ENCODE measurements at places on chromosomes 5 and 9. TPM values are rescaled to one million over a fixed set of nuclear protein-coding genes. Genes with fewer than 3 reads are reported as not detected.

F2RL2 gene
- total RNA-seq, result not detected

SV2C gene
- total RNA-seq, result 0.07 TPM

BSPRY gene
- total RNA-seq, result 0.15 TPM

GRCh38 chr5:14309199-14309598 lies 166.1 kb downstream of the TRIO start:
- no peak overlapping the region for H3K4me3 ChIP-seq
- no peaks in the 10 kb centered on the region for H3K4me1 ChIP-seq
- H3K27ac ChIP-seq, result no peak overlapping the region
- no peak for DNase-seq
- no peaks in the 10 kb centered on the region for H3K27me3 ChIP-seq

DNA sequence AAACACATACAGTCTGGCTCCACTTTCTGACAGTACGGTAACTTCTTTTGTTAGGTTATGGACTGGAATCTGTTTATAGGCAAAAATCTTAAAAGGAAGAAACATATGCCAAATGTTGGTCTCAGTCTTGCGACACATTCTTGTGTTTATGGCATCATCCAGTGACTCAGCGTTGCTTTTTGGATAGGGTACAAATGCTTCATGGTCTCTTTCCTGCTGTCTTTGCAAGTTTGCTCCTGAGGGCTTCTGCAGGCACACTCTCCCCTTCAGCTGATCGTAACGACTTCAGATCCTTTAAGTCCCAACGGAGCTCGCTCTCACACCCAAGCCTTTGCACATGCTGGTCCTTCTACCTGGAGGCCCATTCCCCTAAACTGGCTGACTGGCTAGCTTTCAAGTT lies 23.6 kb upstream of the TNFSF8 start:
- no peak overlapping the region for H3K4me3 ChIP-seq
- no peaks in the 10 kb centered on the region for H3K27me3 ChIP-seq
- no peaks in the 10 kb centered on the region for H3K36me3 ChIP-seq
- DNase-seq, result no peak

GRM6 gene
- total RNA-seq, result not detected

- no peak for DNase-seq
- H3K27me3 ChIP-seq, result peaks cover 14% of the 10 kb centered on the region
- no peaks in the 10 kb centered on the region for H3K36me3 ChIP-seq
- H3K4me1 ChIP-seq, result peaks cover 7% of the 10 kb centered on the region
Measured at GRCh38 chr5:150303070-150303615, 438 bp upstream of the ARSI start.

DNA sequence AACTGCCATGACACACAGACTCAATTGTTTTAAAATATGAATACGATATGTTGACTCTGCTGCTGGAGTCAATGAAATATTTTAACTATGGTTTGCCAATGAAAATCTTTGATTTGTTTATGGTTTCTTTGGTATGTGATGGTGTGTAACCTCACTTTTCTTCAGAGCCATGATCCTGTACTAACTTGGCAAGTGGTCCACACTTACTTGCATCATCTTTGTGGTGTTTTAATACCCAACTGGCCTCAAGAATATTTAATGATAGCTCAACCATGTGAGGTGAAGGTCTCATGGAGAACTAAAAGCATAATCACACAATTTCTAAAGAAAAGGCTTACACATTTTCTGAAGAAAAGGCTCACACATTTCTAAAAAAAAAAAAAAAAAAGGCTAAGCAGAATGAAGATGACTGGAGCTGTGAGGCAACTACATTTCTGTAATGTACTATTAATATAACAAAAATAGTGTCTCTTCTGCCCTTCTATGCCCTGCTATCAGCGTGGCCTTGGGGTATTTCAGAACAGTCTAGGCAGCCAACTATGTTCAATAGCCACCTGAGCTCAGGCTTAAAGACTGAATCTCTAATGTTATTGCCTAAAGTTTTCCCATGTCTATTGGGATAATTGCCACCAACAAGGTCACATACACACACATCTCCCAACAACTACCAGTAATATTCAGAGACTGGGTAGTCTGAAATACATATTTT lies 395.0 kb downstream of the MLLT3 start:
- no peaks in the 10 kb centered on the region for H3K27me3 ChIP-seq
- peaks cover 5% of the 10 kb centered on the region for H3K4me1 ChIP-seq
- no peak overlapping the region for H3K4me3 ChIP-seq
- H3K36me3 ChIP-seq, result no peaks in the 10 kb centered on the region

C5orf58 gene
- not detected for total RNA-seq

- H3K36me3 ChIP-seq, result no peaks in the 10 kb centered on the region
- no peaks in the 10 kb centered on the region for H3K27me3 ChIP-seq
- H3K4me1 ChIP-seq, result no peaks in the 10 kb centered on the region
Measured at GRCh38 chr9:16258708-16259107, 611.8 kb downstream of the BNC2 start.

GRCh38 chr9:137405677-137406081 lies 17.3 kb downstream of the EXD3 start:
- peaks cover 31% of the 10 kb centered on the region for H3K27me3 ChIP-seq
- H3K36me3 ChIP-seq, result no peaks in the 10 kb centered on the region
- no peak overlapping the region for H3K27ac ChIP-seq
- H3K4me3 ChIP-seq, result no peak overlapping the region

DNA sequence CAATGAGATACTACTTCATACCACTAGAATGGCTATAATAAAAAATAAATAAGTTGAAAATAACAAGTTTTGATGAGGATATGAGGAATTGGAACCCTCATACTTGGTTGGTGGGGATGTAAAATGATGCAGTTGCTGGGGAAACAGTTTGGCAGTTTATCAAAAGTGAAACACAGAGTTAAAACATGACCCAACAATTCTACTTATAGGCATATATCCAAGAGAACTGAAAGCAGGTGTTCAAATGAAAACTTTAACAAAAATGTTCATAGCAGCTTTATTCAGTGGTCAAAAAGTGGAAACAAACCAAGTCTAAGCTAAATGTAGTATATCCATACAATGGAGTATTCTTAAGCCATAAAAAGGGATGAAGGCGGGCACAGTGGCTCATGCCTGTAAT lies 13.1 kb upstream of the LHFPL2 start:
- H3K4me1 ChIP-seq, result no peaks in the 10 kb centered on the region
- no peaks in the 10 kb centered on the region for H3K36me3 ChIP-seq
- DNase-seq, result no peak
- no peak overlapping the region for H3K27ac ChIP-seq
